ENCODE measurements at places on chromosomes 12 and 14. TPM values are rescaled to one million over a fixed set of nuclear protein-coding genes. Genes with fewer than 3 reads are reported as not detected.

- DNase-seq: no peak
- no peak overlapping the region for H3K27ac ChIP-seq
- H3K4me1 ChIP-seq: peaks cover 12% of the 10 kb centered on the region
- peaks cover 19% of the 10 kb centered on the region for H3K27me3 ChIP-seq
Observed at GRCh38 chr14:53626761-53627160, 329.9 kb downstream of the BMP4 start.

- no peak overlapping the region for H3K4me3 ChIP-seq
- H3K27me3 ChIP-seq: peaks cover 69% of the 10 kb centered on the region
- no peak overlapping the region for H3K27ac ChIP-seq
Observed at GRCh38 chr12:118853634-118854033, 127.7 kb upstream of the SRRM4 start.

DNA sequence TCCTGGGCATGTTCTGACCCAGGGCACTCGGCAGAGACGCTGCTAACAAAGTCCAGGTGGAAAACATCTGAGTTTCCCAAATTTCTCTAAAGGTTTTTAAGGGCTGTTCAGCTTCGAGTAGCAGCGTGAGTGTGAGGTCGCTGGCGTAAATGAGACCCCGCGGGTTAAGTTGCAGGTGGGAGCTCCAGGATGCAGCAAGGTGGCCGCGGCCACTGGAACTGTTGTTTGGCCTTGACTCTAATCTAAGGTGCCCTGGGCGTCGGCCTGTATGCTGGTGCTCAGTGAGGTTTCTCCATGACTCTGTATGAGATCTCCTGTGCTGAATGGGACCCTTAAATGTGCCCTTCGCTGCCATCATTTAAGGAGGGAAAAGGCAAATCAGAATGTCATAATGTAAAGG is 50.7 kb downstream of the ELK3 start:
- no peaks in the 10 kb centered on the region for H3K27me3 ChIP-seq
- DNase-seq: no peak
- H3K27ac ChIP-seq: peak overlapping the region; percentile 16

DNA sequence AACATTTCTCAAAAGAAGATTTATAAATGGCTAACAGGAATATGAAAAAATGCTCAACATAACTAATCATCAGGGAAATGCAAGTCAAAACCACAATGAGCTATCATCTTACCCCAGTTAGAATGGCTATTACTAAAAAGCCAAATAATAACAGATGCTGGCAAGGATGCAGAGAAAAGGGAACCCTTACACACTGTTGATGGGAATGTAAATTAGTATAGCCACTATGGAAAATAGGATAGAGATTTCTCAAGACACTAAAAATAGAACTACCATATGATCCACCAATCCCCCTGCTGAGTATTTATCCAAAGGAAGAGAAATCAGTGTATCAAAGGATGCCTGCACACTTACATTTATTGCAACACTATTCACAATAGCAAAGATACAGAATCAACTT is 58.3 kb downstream of the GUCY2C start:
- no peaks in the 10 kb centered on the region for H3K27me3 ChIP-seq
- H3K36me3 ChIP-seq: no peaks in the 10 kb centered on the region
- H3K27ac ChIP-seq: no peak overlapping the region
- no peak overlapping the region for H3K4me3 ChIP-seq
- peaks cover 3% of the 10 kb centered on the region for H3K4me1 ChIP-seq

DNA sequence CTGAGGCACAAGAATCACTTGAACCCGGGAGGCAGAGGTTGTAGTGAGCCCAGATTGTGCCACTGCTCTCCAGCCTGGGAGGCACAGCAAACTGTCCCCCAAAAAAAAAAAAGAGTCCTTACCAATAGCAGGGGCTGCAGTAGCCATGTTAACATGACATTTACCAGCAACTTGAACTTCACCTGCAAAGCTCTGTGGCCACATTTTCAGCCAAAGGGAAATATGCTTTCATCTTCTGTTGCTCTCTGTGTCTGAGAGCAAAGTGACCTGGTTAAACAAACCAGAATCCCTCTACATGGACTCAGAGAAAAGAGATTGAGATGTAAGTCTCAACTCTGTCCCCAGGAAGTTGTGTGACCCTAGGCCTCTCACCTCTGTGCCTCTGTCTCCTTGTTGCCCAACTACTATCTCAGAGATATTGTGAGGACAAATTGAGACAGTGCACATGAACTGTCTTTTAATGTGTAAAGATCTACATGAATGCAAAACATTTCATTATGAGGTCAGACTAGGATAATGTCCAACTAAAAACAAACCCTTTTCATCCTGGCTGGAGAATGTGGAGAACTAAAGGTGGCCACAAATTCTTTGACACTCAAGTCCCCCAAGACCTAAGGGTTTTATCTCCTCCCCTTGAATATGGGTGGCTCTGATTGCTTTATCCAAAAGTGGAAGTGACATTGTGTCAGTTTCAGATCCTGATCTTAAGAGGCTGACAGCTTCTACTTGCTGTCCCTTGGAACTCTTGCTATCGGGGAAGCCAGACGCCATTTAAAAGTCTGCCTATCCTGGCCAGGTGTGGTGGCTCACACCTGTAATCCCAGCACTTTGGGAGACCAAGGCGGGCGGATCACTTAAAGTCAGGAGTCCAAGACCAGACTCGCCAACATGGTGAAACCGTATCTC is 24.7 kb upstream of the P2RX4 start:
- no peaks in the 10 kb centered on the region for H3K4me1 ChIP-seq
- DNase-seq: no peak
- H3K27me3 ChIP-seq: no peaks in the 10 kb centered on the region
- H3K36me3 ChIP-seq: peaks cover 10% of the 10 kb centered on the region
- H3K27ac ChIP-seq: no peak overlapping the region

DNA sequence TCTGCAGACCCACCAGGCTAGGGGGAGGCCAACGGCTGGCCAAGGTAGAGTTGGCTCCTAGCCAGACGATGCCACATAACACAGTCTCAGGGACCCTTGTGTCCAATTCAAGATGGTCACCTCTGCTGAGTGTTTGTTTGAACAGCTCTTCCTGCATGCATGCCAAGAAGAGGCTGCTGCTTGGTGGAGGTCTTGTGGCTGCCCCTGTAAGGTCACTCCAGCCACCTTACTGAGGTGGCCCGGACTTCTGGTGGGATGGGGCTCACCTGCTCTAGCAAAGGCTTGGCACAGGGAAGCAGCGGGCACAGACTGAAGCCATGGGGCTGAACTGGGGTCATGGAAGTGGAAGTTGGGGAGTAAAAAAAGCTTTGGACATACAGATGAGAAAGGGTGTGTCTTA is 210.3 kb downstream of the GLT1D1 start:
- no peak overlapping the region for H3K4me3 ChIP-seq
- no peaks in the 10 kb centered on the region for H3K36me3 ChIP-seq
- DNase-seq: no peak
- H3K4me1 ChIP-seq: no peaks in the 10 kb centered on the region

- H3K27me3 ChIP-seq: no peaks in the 10 kb centered on the region
- peak; percentile 67 for DNase-seq
- H3K27ac ChIP-seq: peak overlapping the region; percentile 93
- peaks cover 82% of the 10 kb centered on the region for H3K4me1 ChIP-seq
- no peaks in the 10 kb centered on the region for H3K36me3 ChIP-seq
Observed at GRCh38 chr12:124680863-124681778, 113.7 kb upstream of the NCOR2 start.

GRCh38 chr14:91302391-91302790 is 57.9 kb upstream of the GPR68 start:
- H3K36me3 ChIP-seq: peaks cover 2% of the 10 kb centered on the region
- no peak overlapping the region for H3K4me3 ChIP-seq
- peaks cover 20% of the 10 kb centered on the region for H3K4me1 ChIP-seq
- peak overlapping the region; percentile 63 for H3K27ac ChIP-seq
- peaks cover 47% of the 10 kb centered on the region for H3K27me3 ChIP-seq

GRCh38 chr14:91111443-91111842 is 2.4 kb upstream of the DGLUCY start:
- H3K4me1 ChIP-seq: peaks cover 51% of the 10 kb centered on the region
- H3K27ac ChIP-seq: no peak overlapping the region
- H3K36me3 ChIP-seq: no peaks in the 10 kb centered on the region
- H3K27me3 ChIP-seq: no peaks in the 10 kb centered on the region
- H3K4me3 ChIP-seq: no peak overlapping the region
- DNase-seq: no peak

DNA sequence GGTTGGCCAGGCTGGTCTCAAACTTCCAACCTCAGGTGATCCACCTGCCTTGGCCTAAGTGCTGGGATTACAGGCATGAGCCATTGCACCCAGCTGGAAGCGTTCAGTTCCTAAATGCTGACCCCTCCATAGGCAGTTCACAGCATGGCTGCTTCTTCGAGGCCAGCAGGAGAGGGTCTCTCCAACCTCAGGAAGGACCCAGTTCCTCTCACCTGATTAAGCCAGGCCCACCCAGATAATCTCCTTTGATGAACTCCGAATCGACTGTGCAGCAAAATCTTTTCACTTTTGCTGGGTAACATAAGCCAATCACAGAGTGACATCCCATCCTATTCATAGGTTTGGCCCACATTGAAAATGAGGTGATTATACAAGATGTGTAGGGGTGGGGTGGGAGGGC is 165.1 kb downstream of the ADCK1 start:
- H3K4me3 ChIP-seq: no peak overlapping the region
- no peak for DNase-seq
- H3K36me3 ChIP-seq: no peaks in the 10 kb centered on the region
- no peak overlapping the region for H3K27ac ChIP-seq
- H3K27me3 ChIP-seq: peaks cover 58% of the 10 kb centered on the region
- peaks cover 7% of the 10 kb centered on the region for H3K4me1 ChIP-seq

- H3K36me3 ChIP-seq: no peaks in the 10 kb centered on the region
- H3K27me3 ChIP-seq: peaks cover 31% of the 10 kb centered on the region
- H3K27ac ChIP-seq: no peak overlapping the region
- no peak for DNase-seq
- peak overlapping the region; percentile 67 for H3K4me3 ChIP-seq
Observed at GRCh38 chr14:32940711-32941667, 2.3 kb downstream of the NPAS3 start.

- peaks cover 84% of the 10 kb centered on the region for H3K27me3 ChIP-seq
- no peak overlapping the region for H3K27ac ChIP-seq
- DNase-seq: no peak
- H3K36me3 ChIP-seq: no peaks in the 10 kb centered on the region
- H3K4me3 ChIP-seq: no peak overlapping the region
Observed at GRCh38 chr12:113077859-113078255, 21.3 kb downstream of the DTX1 start.

GRCh38 chr12:3083921-3084347 is 6.8 kb downstream of the TSPAN9 start:
- peak overlapping the region; percentile 95 for H3K27ac ChIP-seq
- no peaks in the 10 kb centered on the region for H3K36me3 ChIP-seq
- H3K4me3 ChIP-seq: peak overlapping the region; percentile 38
- no peak for DNase-seq
- no peaks in the 10 kb centered on the region for H3K27me3 ChIP-seq

GRCh38 chr14:77623201-77623600 is 6.8 kb upstream of the SPTLC2 start:
- DNase-seq: no peak
- no peaks in the 10 kb centered on the region for H3K4me1 ChIP-seq
- no peaks in the 10 kb centered on the region for H3K27me3 ChIP-seq

DNA sequence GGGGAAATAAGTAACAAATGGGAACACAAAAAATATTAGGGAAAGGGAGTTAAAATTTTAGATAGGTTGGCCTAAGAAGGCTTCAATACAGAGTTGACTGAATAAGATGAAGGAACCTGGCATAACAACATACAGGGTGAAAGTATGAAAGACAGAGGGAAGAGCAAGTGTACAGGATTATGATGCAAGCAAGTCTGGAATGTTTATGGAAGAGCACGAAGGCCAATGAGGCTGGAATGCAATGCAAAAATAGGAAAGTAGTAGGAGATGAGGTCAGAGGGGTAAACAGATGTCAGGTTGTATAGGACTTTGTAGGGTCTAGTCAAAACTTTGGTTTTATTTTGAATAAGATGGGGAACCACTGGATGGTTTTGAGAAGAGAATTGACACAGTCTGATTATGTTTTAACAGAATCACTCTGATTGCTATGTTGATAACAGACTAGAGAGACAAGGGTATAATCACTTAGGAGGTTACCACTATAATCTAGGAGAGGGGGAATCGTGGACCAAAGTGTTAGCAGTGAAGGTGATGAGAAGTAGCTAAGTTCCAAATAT is 96.8 kb downstream of the OSBPL8 start:
- no peaks in the 10 kb centered on the region for H3K27me3 ChIP-seq
- H3K27ac ChIP-seq: no peak overlapping the region
- H3K4me3 ChIP-seq: no peak overlapping the region
- no peak for DNase-seq
- peaks cover 40% of the 10 kb centered on the region for H3K4me1 ChIP-seq
- no peaks in the 10 kb centered on the region for H3K36me3 ChIP-seq

GRCh38 chr14:56211084-56211483 is 92.9 kb downstream of the PELI2 start:
- H3K4me3 ChIP-seq: no peak overlapping the region
- H3K27me3 ChIP-seq: no peaks in the 10 kb centered on the region
- H3K4me1 ChIP-seq: peaks cover 26% of the 10 kb centered on the region
- no peaks in the 10 kb centered on the region for H3K36me3 ChIP-seq

GRCh38 chr14:39827901-39828655 is 395.8 kb upstream of the FBXO33 start:
- H3K4me3 ChIP-seq: no peak overlapping the region
- H3K27me3 ChIP-seq: no peaks in the 10 kb centered on the region
- H3K27ac ChIP-seq: no peak overlapping the region
- H3K4me1 ChIP-seq: no peaks in the 10 kb centered on the region
- no peaks in the 10 kb centered on the region for H3K36me3 ChIP-seq

GRCh38 chr14:91119556-91120311 is 5.9 kb downstream of the DGLUCY start:
- H3K4me3 ChIP-seq: peak overlapping the region; percentile 8
- H3K36me3 ChIP-seq: peaks cover 18% of the 10 kb centered on the region
- no peak for DNase-seq
- H3K27ac ChIP-seq: peak overlapping the region; percentile 99
- H3K27me3 ChIP-seq: no peaks in the 10 kb centered on the region

- H3K4me3 ChIP-seq: no peak overlapping the region
- no peaks in the 10 kb centered on the region for H3K27me3 ChIP-seq
- no peak for DNase-seq
- H3K27ac ChIP-seq: no peak overlapping the region
Observed at GRCh38 chr14:96407935-96408570, 16.1 kb downstream of the AK7 start.

- no peak for DNase-seq
- H3K4me1 ChIP-seq: no peaks in the 10 kb centered on the region
- peaks cover 21% of the 10 kb centered on the region for H3K36me3 ChIP-seq
- no peak overlapping the region for H3K4me3 ChIP-seq
- no peak overlapping the region for H3K27ac ChIP-seq
Observed at GRCh38 chr12:113815031-113815430, 151.1 kb downstream of the RBM19 start.

WSB2 gene
- total RNA-seq: 100 TPM

ZC2HC1C gene
- 10.5 TPM for total RNA-seq

PTHLH gene
- total RNA-seq: 3.7 TPM

OR4K2 gene
- not detected for total RNA-seq

PLA2G1B gene
- not detected for total RNA-seq

SIX1 gene
- not detected for total RNA-seq
